ENCODE measurements at places on chromosomes 7 and 10.

DNA sequence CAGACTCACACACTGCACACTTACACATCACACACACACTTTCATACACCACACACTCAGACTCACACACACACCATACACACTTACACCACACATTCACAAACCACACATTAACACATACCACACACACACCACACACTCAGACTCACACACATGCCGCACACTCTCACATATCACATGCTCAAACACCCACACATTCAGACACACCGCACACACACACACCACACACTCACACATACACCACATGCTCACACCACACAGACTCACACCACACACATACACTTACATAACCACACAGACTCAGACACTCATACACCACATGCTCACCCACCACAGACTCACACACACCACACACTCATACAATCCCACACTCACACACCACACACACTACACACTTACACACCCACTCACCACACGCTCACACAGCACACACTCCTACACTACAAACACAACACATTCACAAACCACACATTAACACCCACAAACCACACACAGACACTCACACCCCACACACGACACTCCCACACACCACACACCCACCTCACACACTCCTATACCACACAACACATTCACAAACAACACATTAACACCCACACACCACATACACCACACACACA lies 125.4 kb downstream of the EVX1 start:
- no peak for DNase-seq

GRCh38 chr10:60952067-60952845 lies 8.3 kb upstream of the RHOBTB1 start:
- no peak for DNase-seq

GRCh38 chr10:78776756-78777155 lies 292.0 kb upstream of the ZMIZ1 start:
- DNase-seq: no peak

DNA sequence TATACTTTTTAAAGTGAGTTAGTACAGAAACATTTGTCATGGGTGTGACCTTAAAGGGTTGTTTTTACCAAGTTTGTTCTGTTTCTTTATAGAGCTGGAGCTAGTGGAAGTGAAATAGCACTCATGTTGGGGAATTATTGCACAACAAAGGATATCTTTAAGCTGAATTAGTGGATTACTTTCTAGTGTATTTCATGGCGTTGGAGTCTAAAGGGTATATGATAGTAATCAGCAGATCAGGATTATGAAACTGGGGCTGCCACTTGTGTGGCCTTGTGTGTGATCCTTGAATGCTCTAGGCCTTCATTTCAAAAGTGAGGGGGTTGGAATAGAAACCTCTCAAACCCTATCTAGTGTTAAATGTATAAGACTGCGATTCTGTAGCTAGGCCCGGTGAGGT lies 123.6 kb downstream of the LYZL1 start:
- DNase-seq: no peak

DNA sequence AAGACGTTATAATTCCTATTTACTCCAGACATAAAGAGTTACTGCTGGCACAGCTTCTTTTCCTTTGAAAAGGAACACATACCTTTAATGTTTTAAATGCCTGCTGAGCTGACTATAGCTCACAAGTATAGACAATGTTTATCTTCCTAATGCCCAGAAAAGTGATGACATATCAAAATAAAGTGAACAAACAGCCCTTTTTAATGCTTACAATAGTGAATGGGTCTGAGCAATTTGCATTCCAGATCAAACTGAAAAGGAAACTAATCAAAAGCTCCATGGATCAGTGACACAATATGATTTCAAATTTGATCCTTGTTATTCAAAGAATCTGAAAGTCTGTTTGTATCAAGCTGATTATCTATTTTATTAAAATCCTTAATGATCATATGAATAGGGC lies 233.6 kb upstream of the SEMA3E start:
- DNase-seq: no peak

Data from muscle of back (tissue), 13 donors.